ENCODE measurements at places on chromosomes 7 and 10.

DNA sequence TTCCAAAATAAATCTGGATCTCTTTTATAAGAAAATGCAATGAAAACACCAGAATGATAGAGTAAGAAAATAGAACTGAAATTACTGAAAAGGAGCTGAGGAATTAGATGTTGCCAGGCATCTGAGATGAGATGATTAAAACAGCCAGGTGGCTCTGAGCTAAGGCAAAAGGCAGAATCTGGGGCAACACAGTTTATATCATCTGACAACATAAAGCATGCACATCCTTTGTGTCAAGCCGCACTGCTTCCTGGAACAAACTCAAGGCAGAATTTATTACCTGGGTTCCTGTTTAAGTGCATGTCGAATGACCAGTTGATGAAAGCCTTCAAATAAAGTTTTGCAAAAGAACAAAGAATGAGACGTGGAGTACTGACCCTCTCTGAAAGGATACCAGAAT is 247.0 kb downstream of the SNX10 start:
- DNase-seq: no peak

- DNase-seq: no peak
These were observed 28.4 kb downstream of the ENTPD1 start for GRCh38 chr10:95784279-95784913.

DNA sequence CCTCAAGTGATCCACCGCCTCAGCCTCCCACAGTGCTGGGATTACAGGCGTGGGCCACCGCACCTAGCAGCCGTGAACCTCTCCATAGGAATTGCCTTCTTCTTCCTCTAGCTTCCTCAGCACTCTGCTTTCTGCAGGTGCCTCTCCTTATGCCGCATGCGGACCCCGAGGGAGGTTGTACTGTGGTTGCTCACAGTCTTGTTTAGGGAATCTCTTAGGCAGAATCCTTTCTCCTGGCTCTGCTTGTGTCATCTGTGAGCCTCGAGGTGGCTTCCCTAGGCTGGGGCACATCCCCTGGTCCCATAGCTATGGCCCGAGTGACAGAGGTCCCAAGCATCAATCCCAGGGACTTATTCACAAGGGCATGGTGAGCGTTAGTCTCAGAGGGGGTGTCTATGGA is 33.2 kb upstream of the GIMAP8 start:
- no peak for DNase-seq

DNA sequence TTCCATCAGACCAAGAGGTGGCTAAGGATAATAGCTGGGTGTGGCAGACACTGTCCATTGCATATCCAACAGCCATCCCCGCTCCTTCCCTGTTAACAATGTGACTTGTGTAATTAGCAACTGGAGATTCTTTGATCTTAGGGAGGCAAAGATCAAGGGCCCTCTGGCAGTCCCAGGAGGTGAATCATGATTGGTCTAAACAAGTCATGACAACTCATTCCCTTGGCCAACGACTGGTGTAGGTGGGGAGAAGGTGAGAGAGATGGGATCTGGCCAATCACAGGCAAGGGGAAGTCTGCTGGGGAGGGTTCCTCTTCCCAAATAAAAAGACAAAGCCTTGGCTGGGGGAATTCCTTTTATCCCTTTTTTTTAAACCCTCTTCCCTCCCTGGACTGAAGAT is 46.2 kb upstream of the COMTD1 start:
- no peak for DNase-seq

Measured in amniotic stem cell (primary cell).